ENCODE measurements at places on chromosomes 5 and 9.

- no peak for DNase-seq
Observed at GRCh38 chr5:176625966-176626875, 4.1 kb downstream of the SNCB start.

DNA sequence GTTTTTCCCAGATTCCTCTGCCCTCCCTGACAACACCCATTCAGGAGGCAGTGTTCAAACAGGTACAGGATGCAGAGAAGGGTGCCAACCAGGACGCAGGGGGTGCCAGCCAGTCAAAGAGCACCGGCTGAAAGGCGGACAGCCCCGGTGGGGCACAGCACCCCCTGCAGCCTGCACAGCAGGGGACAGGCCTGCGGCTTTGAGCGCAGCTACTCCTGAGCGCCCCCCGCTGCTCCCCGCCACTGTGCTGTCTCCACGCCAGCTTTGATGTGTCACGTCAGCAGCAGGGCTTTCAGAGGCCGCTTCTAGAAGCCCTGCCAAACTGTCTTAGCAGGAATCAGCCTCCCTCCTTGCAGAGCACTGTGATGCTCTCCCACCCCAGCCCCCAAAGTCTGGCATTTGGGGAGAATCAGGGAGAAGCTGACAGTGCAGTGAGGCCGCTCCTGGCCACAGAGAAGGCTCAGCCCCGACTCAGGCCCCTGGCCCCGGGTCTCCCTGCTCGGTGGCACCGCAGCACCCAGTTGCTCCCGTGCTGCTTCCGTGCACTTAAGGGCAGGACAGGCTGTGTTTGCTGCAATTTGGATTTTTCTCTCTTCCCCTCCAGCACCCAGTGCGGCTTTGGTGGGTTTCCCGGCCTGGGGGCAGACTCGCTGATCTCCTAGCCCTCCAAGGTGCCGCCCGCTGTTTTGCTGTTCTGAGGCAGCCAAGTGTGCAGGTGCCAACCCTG is 20.3 kb downstream of the AK8 start:
- DNase-seq = no peak

DNA sequence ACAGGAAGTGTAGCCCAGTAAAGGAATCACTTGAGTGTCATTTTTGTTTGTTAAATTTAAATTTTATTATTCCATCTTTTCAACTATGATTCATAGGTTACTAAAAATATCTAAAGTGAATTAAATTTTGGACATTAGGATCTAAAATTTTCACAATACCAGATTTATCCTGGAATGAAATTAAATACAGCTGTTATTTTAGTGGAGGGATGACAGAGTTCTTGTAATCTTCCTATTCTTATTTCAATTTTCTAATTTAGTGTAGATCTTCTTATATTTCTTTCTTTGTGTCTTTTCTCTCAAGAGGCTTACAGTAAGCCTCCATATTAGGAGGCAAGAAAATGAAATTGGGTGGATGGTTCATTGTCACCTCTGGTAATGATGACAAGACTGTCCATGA is 167.9 kb upstream of the TNC start:
- DNase-seq = no peak

DNA sequence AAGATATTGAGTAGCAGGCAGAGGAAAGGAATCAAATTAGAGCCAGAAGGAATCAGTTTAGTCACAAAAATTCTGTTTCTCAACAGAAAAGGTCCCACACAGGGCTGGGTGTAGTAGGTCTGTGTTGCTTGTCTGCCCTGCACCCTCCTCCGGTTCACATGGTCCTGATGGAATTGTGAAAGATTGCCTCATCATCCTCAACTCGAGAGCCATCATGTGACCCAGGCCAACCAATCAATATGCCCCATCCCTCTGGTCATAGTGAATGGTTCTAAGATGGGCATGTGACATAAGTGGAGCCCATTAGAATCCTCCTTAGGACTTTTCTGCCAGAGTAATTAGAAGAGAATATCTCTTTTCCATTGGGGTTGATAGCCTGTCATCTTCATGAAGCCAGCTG is 56.7 kb upstream of the RAD23B start:
- no peak for DNase-seq

GRCh38 chr5:13976867-13977830 is 32.7 kb upstream of the DNAH5 start:
- no peak for DNase-seq

DNA sequence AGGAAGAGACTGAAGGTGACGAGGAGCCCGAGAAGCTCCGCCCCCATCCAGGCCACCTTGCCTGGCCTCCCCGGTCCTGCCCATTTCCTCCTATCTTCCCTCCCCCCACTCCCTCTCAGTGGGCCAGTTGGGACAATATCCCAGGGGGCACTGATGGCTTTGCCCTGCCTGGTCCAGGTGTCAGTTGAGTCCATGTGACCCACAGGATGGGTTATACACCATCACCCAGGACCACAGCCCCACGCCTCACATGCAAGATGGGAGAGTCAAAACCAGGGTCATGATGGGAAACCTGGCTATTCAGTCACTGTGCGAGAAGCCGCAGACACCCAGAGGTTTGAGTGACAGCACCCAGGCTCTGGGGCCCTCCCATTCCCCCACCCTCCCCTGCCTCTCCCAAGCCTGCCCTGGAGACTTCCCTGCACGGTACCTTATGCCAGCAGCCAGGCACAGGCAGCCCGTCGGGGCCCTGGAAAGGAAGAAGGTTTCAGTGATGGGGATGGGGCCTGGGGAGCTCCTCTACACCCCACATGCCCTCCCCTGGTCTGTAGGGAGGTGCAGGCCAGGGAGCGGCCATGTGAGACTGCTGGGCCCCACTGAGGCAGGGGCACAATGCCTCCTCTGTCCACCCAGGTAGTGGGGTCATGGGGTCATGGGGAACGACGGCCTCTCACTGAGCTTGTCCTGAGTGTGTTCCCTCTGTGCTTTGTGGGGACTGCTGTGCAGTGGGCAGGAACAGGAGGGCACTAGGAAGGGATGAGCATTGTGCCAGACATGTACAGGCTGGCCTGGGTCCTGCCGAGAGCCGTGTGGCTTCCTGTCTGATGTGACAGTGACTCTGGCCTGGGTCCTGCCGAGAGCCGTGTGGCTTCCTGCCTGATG is 6.3 kb upstream of the PHYKPL start:
- no peak for DNase-seq

DNA sequence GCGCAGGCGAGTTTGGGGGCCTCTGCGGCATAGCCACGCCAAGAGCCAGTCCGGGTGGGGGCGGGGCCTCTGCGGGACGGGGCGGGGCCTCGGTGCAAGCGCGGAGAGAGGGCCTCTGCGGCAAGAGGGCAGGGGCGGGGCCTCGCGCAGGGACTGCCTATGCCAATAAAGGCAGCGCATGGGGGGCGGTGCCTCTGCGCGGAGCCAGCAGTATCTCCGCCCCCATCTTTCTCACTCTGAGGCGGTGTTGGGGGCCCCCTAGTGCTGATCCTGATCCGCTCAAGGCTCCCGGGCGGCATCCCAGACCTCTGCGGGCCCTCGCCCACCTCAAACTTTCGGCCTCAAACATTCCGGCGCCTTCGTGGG is 9.2 kb upstream of the GPRIN1 start:
- DNase-seq = peak; percentile 42

DNA sequence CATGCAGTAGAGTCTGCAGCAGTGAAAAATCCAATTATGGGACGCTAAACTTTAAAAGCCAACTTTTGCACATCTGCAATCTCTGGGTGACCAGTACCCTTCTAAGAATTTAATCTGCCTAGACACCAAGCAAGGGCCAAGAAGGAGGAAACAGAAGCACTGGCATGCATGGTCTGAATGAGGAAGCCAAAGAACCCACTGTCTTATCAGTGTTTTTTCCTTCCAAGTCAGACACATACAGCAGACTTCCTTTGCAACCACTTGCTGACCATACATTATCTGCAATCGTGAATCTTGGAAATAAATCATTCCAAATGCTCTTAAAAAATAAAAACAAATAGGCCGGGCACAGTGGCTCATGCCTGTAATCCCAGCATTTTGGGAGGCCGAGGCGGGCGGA is 65.9 kb downstream of the DEPDC1B start:
- no peak for DNase-seq

DNA sequence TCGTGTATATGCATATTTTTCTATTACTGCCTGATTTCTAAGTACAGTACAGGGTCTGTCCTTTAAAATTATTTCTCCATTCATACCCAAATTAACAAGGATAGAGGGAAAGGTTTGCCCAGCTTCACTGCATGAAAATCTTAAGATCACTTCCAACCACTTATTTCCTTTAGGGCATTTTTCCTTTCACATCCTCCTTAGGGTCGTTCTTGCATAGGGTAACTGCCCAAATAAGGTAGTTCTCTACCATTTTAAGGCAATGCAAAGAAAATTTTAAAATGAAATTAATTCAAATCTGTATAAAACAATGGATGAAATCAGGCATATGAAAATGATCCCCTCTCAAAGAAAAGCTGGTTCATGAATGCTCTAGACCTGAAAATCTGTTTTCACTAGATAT is 4.1 kb upstream of the CDC20B start:
- DNase-seq = no peak

DNA sequence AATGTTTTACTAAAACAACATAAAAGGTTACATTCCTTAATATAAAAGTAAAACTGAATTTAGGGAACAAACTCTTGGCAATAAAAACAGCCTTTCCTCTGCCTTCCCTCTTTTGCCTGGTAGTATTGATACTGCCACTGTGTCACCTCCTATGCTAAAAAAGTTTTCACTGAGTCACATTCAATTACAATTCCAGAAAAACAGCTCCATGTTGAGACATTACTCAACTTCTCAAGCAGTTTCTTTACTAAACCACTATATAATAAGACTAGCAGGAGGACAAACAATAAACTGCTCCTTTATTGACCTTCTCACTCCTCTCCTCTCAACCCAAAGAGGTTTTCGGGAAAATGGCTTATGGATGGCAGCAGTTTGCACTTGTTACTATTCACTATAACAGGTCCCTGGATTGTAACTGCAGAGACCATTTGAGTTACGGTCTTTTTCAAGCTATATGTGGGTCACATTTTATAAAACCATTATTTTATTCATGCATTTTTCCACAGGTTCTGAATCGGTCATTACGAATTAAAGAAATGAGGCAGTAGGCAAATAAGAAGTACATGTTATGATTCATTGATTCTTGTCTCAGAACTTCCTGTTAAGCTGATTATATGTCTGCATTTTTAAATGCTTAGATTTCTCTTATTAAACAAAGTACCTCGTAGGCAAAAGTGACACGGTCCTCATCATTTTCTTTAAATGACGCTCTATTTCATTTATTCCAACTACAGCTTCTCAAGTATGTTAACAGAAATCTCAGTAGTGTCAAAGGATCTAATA is 2.1 kb downstream of the ZDHHC21 start:
- DNase-seq = no peak

DNA sequence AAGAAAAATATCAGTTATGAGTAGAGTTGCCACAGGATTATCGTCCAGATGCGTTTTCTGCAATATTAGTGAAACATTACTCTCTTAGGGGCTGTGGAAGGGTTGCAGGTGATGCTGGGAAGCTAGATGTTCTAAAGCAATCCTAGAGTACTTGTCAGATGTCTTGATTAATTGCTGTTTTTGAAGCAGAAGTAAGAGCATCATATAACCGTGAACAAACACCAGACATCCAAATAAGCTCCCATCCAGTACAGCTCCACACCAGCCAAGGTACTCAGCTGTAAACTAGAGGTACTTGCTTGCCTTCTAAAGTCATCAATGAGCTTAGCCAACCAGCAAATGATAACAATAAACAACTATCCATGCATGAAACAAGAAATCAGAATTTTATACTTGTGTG is 131.1 kb downstream of the ST8SIA4 start:
- no peak for DNase-seq

GRCh38 chr9:125663127-125663526 is 43.9 kb downstream of the MAPKAP1 start:
- no peak for DNase-seq

GRCh38 chr9:16505199-16505598 is 365.3 kb downstream of the BNC2 start:
- no peak for DNase-seq

DNA sequence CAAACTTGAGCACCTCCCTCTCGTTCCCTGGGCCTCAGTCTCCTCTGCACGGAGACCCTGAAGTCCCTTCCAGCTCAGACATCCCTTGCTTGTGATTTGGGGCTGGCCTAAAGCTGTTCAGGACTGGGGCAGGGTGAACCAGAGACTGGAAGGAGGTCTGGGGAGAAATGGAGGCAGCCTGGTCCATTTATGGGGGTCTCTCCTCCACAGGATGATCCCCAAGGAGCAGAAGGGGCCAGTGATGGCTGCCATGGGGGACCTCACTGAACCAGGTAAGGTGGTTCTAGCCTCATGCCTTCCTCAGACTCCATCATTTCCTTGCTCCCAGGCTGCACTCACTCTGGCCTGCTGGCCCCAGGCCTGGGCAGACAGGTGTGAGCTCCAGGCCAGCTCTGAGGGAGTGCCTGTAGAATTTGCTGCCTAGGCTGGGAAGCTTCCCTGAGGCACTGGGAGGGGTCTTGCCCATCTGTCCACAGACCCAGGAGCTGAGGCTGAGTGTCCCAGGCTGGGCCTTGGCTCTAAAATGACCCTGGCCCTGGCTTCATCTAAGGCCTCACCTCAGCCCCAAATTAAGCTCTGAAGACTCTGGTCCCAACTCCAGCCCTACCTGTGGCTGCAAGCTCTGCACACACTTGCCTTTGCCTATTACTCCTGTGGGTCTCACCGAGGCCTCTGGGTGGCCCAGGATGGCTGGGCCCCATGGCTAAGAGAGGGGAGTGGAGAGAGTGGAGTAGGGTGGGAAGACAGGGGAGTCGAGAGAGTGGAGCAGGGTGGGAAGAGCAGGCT is 1.9 kb downstream of the MYOZ3 start:
- no peak for DNase-seq

GRCh38 chr5:154456540-154456939 is 10.7 kb downstream of the SAP30L start:
- DNase-seq = no peak

DNA sequence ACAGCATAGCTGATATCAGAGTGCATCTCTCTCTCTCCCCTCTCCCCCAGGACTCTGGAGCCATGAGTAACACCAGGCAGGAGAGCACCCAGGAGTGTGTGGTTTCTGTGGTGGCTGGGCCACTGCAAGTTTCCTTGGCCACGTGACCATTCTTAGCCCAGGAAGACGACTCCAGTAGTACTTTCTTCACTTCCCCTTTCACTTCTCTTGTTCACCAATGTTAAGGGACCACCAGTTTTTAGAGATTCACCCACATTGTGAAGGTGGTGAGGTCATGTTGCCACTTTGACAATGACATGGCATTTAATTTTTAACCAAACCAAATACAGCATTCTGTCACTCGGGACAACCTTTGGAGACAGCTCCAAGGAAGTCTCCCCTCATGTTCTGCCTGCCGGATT is 17.9 kb upstream of the DAPK1 start:
- DNase-seq = no peak

DNA sequence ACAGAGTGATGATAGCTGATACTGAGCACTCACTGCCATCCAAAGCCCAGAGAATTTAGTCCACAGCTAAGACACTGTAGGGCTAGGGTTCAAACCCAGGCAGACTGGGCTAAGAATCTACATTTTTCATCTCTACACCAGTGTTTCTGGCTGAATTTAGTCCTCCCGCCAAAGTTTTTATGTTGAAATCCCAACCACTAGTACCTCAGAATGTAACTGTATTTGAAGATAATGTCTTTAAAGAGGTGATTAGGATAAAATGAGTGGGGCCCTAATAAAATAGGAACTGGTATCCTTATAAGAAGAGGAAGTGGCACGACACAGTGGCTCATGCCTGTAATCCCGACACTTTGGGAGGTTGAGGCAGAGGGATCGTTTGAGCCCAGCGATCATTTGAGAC is 4.3 kb downstream of the GNA14 start:
- no peak for DNase-seq

GRCh38 chr9:77848897-77849296 is 182.7 kb downstream of the GNAQ start:
- DNase-seq = no peak

GRCh38 chr5:59732806-59733205 is 160.7 kb downstream of the PDE4D start:
- no peak for DNase-seq

- no peak for DNase-seq
Observed at GRCh38 chr5:158368686-158369085, 509.7 kb upstream of the CLINT1 start.
